ENCODE measurements at places on chromosomes 1 and 21.

DNA sequence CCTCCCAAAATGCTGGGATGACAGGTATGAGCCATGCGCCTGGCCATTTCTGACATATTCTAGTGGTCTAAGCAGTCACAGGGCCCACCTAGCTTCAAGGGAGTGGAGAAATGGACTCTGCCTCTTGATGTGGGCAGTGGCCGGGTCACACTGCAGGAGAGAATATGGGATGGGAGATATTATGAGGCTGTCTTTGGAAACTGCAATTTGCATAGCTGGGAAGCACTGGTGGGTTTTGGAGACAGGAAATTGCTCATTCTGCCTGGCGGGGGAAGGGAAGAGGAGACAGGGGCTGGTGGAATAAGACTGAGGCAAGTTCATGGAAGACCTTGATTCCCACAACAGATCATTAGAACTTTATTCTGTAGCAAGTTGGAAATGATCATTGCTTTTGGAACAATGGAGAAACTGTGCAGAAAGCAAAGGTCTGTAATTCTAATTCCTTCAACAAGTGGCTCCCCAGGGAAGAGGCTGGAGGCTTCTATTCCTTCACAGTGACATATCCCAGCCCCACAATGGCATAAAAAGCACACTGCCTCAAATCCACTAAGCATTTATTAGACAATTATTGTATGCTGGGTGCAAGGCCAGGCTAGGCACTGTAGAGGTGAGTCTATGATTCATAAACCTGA lies 10.5 kb downstream of the NCMAP start:
- no peak for DNase-seq

- DNase-seq, result peak; percentile 19
Measured at GRCh38 chr1:230816018-230816417, 52.3 kb downstream of the C1orf198 start.

- no peak for DNase-seq
Measured at GRCh38 chr1:248748211-248748610, 7.3 kb downstream of the LYPD8 start.

- peak; percentile 92 for DNase-seq
Measured at GRCh38 chr1:233904633-233905415, at the start of gene SLC35F3. SLC35F3 (plus strand) TSS chr1:233904676.

GRCh38 chr1:94299627-94300553 lies 62.5 kb upstream of the ARHGAP29 start:
- DNase-seq, result peak; percentile 7

GRCh38 chr1:182459949-182460348 lies 10.0 kb downstream of the RGSL1 start:
- DNase-seq, result no peak

DNA sequence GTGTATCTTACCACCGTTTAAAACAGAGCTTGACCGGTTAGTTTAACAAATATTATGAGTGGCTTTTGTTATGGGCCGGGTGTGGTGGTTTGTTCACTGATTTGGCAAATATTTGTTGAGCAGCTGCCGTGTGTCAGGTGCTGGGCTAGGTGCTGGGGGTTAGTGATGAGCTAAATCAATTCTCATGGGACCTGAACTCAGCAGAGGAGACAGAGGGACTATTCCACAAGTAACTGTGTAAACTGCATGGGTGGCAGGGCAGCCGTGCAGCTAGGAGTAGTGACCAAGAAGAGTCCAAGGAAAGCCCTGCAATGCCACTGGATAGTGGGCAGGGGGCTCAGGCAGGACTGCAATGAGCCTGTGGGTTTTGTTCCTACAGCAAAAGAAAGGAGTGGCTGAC lies 11.2 kb upstream of the C2CD2 start:
- DNase-seq, result peak; percentile 86

DNA sequence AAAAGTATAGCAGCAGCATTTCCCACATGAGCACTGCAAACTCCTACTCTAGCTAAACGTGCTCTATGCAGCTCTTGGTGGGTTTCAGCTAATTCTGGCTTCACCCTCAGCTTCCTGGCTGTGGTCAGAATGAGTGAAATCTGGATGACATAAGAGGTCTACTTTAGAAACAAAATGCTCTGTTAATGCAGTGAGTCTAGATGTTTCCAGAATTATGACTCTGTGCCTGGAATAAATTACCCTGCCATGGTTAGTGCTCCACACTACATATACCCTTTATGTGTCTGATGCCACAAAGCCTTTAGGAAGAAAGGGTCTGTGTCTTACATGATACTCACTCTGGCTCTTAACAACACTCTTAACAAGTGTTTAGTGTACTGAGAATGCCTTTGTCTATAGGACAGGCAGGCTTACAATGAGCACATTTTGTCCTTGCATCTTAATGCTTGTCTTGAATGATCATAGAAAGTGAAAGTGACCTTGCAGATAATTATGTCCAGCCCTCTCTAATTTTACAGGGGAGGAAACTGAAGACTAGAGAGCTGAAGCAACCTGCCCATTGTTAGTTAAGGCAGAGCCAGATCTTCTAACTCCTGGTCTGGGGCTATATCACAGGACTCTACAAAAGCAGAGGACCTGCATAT lies 9.2 kb downstream of the S100A10 start:
- no peak for DNase-seq

DNA sequence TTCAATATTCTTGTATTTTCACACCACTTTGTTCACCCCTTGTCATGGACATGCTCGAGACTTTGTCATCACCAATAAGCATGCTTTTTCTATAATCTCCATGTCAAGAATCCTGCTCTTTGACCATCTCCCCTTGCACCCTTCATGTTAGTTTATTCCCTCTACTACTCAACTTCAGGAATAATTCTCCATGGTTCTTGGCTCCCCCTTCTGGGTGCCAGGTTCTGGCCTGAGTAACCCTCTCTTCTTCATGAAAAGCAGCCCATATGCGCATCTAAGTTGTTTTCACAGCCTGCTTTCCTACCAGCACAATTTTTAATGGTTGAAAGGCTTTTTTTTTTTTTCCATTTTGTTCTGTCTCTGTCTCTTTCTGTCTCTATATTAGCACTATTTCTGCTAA lies 160.7 kb downstream of the LEPR start:
- no peak for DNase-seq

GRCh38 chr1:6914706-6915105 lies 129.5 kb downstream of the CAMTA1 start:
- no peak for DNase-seq

DNA sequence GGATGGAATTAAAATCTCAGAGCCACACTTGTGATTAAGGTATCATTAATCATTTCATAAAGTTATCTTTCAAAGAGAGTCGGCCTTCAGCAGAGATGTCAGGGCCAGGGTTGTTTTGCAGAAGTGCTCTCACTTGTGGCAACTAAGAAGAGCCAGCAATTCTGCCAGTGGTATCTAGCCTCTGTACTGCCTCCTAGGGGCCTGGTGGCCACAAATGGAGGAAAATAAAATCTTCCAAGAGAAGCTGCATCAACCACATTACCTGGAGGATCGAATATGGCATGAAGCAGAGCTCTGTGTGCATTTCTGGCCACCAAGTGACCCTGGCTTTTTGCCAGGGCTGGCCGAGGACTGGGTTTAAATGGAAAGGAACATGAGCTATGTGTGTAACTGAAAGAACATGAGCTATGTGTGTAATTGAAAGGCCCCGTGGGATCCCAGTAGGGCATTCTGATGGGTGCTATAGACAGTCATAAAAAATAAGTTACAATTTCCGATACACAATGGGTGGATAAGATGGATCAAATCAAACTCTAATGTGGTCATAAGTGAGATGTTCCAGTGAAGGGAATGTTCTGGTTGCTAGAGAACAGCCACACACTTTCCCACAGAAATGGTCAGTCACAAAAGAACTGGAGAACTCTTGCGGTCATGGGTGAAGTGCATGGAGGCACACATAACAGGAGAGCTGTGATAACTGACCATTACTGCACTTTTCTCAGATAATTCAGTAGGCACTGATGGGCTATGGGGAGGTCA lies 335.8 kb downstream of the CAMTA1 start:
- no peak for DNase-seq

GRCh38 chr1:117093870-117094621 lies 27.5 kb downstream of the TRIM45 start:
- DNase-seq, result peak; percentile 87

DNA sequence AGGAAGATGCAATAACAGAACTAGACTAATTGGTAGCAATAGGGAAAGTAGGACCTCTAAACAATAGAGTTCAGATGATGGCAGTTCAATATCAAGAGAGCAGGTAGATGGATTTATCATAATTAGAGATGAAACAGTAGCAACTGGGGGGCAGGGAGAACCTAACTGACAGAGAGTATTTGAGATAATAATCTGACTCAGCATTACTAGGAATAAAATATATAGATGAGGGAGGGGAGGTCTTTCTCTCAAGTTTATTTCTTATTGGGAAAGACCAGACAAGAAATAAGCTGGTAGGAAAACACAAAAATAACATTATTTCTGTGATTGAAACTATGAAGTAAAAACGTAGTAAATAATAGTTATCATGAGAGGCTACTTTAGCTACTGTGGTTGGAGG lies 1656.7 kb upstream of the B3GALT2 start:
- no peak for DNase-seq

DNA sequence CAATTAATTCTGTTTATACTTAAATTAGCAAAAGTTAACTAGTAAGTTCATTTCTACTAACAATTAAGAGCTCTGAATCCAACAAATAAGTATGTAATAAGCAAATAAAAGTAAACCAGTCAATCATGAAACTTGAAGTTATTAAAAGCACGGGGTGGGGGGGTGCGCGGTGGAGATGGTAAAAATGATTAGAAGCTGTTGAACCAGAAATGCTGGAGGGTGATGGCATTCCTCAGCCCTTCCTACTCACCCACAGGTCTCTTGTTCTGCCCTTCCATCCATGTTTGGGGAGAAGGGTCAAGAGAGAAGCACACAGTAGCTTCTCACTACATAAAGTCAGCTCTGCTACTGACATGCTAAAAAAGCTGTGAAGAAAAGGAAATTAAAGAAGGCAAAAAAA lies 63.5 kb downstream of the AKT3 start:
- DNase-seq, result no peak

- peak; percentile 73 for DNase-seq
Measured at GRCh38 chr1:246012341-246012740, 494.7 kb downstream of the SMYD3 start.

DNA sequence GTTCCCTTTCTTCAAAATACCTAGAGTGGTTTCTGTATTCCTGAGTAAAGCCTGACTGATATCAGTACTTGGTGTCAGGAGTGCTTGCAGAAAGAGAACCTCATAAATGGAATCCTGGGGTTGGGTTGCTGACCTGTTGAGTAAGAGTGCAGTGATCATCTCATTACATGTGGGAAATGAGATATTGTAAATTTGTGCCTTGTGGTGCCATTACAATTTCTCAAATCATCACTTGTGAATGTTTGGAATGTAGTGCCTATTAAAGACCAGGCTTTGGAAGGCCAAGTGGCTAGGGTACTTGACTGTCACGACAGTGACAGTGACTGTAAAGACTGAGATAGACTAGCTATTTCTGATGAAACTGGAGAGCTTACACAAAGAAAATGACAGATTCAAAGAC lies 176.7 kb upstream of the CTTNBP2NL start:
- DNase-seq, result no peak

DNA sequence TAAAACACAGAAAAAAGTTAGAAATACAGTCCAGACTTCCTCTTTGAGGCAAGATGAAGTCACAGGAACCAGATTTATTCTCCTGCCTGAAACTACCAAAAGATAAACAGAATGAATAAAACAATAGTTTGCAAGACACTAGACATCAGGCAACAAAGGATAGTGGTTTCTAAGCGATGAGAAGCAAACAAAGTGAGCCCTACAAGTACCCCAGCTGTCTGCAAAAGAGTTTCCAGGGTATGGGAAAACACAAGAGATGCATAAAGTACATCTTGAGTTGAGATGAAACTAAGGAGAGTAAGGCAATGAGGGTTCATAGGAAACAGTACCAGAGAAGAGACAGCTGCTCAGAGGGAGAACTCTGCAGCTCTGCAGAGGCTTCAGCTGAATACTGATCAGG lies 83.3 kb upstream of the COL24A1 start:
- DNase-seq, result no peak

DNA sequence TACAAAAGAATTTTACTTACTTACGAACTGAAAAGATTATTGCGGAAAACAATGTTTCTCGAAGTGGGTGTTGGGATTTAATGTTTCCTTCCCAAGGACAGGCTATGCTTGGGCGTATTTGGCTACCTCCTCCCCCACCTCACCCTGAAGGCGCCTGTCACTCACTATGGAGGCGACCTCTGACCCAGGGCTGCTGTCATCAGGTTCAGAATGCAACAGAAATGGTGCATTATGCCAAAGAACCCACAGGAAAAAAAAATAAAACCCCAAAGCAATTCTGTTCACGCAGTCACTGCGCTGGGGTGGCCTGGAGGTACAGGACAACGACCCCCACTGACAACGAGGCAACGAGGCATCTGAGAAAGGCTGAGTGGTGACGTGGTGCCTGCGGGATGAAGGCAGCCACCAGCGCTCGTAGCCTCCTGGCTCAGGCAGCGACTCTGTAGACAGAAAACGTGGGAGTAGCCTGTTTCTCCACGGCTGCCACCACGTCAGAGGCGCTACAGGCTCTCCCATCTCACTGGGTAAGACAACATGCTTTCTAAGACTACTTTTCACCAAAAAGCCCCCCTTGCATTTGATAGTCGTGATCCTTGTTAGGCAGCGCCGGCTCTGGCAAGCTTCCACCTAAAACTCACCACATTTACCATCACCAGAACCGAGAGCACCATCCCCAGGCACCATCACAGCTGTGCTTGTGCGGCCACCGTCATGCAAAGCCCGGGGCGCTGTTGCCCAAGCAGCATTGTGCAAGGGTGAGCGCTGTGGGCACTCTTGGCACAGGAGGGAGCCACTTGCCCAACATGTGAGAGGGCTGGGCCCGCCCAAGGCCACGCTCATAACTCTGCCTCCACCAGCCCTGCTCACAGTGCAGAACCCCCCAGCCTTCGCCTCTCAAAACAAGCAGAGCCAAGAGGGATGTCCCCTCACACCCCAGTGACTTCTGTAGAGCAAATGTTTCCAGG lies 14.3 kb downstream of the NADK start:
- no peak for DNase-seq

- DNase-seq, result peak; percentile 74
Measured at GRCh38 chr1:159895836-159896545, 4.0 kb downstream of the CFAP45 start.

- peak; percentile 62 for DNase-seq
Measured at GRCh38 chr1:208174731-208175507, 69.3 kb downstream of the PLXNA2 start.

GRCh38 chr1:32100807-32101708 lies 6.8 kb upstream of the KPNA6 start:
- no peak for DNase-seq

DNA sequence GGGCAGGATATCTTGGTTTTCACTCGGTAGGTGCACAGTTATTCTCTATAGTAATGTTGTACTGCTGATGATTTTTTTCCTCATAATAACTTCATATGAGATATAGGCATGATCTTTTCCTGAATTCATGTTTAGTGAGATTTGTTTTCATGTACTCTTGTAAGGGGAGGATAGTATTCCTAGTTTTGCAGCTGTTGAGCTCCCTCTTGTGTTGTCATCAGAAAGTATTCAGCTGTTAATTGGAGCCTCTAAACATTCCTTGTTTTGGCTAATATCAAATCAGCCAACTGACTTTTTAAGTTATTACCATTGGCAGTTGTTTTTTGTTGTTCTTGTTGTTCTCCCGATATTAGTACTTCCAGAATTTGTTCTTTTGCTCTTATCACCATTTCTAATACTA lies 24.4 kb downstream of the OR10R2 start:
- peak; percentile 27 for DNase-seq

GRCh38 chr1:119902775-119903442 lies 6.6 kb upstream of the ADAM30 start:
- DNase-seq, result no peak
